ENCODE measurements at places on chromosomes 4 and X. TPM values are rescaled to one million over a fixed set of nuclear protein-coding genes. Genes with fewer than 3 reads are reported as not detected.

- no peak for DNase-seq
These were observed 1528.9 kb downstream of the PCDH7 start for GRCh38 chr4:32249040-32249439.

DNA sequence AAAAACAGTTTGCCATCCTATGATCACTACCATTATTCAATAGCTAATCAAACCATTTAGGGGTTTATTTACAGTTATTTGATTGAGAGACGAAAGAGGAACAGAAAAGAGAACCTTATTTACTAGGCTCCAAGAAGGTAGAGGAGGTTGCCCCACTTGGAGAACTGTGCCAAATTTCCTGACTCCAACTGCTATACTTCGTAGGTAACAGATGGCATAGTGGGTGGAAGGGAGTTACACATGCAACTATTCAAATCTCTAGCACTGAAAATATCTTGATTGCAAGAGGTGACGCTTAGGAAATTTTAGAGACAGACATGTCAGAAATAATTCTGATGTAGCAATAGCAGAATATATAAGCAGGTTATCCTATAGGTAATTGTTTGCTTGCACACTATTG is 38.0 kb upstream of the TMPRSS11F start:
- DNase-seq: no peak

DNA sequence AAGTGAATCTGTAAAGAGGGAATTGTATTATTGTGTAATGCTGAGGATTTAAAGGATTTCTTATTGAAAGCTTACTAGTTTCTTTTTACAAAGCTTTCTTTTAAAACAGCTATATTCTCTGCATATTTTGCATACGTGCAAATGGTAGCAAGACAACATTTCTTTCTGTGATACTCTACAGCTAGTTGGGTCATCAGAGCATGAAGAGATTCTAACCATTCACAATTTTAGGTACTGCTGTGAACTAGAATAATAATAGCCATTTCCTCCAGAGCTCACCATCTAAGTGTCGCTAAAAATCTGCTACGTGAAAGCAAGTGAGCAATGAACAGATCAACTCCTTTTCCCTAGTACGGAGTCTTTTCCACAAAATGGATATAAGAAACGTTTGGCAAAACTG is 37.3 kb downstream of the ARHGAP6 start:
- no peak for DNase-seq

- DNase-seq: no peak
These were observed 255.8 kb downstream of the OPHN1 start for GRCh38 chrX:68177542-68177941.

TLR1 gene
- total RNA-seq: 4.2 TPM

NAP1L5 gene
- 1.2 TPM for total RNA-seq

GRCh38 chr4:188989371-188989770 is 850.1 kb downstream of the TRIML1 start:
- no peak for DNase-seq

PKD2 gene
- total RNA-seq: 6.5 TPM

PNMA6A gene
- total RNA-seq: 4.0 TPM

- no peak for DNase-seq
These were observed 47.8 kb downstream of the APELA start for GRCh38 chr4:164924670-164925238.

DGAT2L6 gene
- total RNA-seq: not detected

CTAG2 gene
- not detected for total RNA-seq

GRCh38 chr4:44961001-44961755 is 234.8 kb upstream of the GNPDA2 start:
- no peak for DNase-seq

KCTD8 gene
- total RNA-seq: not detected

GRCh38 chr4:74117024-74117534 is 18.1 kb upstream of the CXCL2 start:
- peak; percentile 68 for DNase-seq

MAGEB1 gene
- total RNA-seq: not detected

- no peak for DNase-seq
These were observed 64.6 kb downstream of the COX7B2 start for GRCh38 chr4:46844325-46844917.

TCEAL7 gene
- 0.28 TPM for total RNA-seq

DNA sequence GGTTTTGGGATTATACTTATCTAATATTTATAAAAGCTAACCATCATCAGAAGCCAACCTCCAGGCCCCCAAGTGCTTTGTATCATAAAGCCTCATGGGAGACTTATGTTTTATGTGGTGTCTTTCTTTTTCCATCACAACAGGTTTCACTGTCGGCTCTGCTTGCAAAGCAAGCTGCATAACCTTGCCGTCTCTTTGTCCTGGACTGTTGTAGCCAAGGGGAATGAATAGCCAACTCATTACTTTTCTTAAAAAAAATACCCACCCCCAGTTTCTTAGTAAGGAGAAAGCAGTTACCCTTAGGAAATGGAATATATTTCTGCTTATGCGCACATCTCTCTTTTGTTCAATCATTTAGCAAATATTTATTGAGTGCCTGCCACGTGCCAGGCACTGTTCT is 40.7 kb downstream of the FAM184B start:
- DNase-seq: no peak
